ENCODE measurements at places on chromosomes 13 and 19.

GRCh38 chr13:66689037-66689619 lies 541.0 kb downstream of the PCDH9 start:
- no peak for DNase-seq

- no peak for DNase-seq
Observed at GRCh38 chr19:49407079-49407478, 16.2 kb downstream of the PTH2 start.

DNA sequence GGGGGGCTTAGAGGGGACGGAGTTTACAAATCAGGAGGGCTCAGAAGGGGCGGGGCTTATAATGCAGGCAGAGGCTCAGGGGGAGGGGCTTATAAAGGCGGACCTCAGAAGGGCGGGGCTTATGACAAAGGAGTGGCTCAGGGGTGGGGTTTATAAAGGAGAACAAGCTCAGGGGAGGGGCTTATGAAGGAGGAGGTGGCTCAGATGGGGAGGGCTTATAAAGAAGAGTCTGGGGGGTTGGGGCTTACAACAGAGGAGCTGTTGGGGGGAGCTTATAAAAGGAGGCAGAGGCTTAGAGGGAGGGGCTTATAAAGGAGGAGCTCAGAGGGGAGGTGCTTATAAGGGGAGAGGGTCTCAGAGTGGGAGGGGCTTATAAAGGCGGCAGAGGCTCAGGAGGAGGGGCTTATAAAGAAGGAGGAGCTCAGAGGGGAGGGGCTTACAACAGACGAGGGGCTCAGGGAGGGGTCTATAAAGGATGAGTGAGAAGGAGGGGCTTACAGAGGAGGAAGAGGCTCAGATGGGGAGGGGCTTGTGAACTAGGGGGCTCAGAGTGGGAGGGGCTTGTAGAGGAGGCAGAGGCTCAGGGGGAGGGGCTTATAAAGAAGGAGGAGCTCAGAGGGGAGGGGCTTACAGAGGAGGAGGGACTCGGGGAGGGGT lies 1.0 kb downstream of the SMIM24 start:
- peak; percentile 31 for DNase-seq

DNA sequence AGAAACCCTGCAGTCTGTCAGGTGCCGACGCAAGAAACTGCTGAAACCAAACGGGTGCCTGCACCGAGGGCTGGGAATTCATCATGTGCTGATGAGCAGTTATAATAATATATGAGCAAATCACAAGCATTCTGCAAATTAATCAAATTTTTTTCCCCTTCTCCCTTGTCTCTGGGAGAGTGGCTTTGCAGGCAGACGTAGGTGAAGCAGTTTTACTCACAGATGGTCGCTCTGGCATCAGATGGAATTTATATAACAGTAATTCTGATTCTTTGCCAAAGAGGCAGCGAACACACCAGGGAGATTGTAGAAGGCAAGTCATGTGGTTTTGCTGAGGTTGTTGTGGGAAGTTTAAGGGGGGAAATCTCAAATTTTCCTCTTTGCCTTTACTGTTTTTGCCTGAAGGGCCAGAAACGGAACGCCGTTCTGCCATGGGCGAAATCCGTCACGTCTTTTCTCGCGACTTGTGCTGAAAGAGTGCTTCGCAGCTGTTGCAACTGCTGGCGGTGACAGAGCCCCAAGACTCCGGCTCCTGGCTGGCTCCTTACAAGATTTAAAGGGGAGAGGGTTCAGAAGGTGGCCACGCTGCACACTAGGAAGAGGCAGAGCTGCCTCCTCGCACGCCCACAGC lies 320.1 kb downstream of the ZNF536 start:
- no peak for DNase-seq

DNA sequence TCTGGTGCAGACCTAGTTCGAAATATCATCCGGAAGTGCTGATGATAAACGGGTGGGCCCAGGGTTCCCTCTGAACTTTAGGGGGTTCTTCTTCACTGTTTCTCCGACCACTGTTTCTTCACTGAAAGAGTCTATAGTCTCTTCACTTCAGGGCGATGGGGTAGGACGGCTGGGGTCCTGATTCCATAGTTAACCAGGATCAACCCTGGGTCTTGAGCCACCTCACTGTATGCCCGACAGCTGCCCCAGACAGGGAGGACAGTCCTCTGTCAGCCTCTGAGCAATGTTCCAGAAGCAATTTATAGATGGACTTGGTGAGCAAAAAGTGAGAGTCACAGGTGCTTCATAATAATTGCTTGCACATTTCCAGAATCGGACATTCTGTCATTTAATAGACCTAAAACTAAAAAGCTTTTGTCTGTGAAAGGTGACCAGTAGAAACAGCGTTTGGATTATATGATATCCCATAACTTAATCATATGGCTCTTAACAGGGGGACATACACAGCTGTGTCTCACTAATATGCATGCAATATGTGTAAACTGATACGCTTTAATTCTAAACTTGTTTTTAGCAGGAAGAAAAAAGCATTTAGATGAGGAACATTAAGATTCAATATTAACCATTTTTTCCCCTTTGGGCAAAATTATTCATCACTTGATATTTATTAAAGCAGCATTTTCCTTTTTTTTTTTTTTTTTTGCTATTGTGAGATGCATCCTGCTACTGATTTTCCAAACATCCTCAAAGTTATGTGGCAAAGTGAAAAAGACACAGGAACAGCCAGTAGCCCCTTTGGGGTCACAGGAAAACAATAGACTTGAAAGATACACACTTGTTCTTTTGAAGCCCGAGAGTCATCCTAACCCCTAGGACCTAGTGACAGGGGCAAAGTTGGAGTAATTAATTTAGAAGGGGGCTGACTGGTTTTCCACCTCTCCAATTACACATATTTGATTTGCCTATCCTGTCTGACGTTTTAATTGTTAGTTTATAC lies 277.0 kb downstream of the ZNF536 start:
- DNase-seq = no peak

DNA sequence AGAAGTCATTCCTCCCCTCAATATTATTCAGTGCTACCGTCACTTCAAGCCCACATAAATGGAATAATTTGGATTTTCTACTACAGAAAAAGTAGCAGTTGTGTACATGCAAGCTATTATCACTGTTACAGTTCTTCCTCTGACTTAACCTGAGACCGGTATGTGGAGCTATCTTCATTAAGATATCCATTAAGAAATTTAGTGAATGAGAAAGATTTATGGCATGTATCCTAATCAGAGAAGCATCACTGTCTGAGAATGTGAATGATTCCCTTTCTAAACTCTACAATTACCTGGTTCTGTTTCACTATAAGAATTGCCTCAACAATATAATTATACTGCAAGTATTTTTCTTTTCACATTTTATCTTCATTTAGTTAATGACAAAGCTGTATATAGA lies 278.7 kb downstream of the KLF5 start:
- no peak for DNase-seq

GRCh38 chr19:51059715-51060114 lies 5.2 kb downstream of the KLK13 start:
- DNase-seq = no peak

DNA sequence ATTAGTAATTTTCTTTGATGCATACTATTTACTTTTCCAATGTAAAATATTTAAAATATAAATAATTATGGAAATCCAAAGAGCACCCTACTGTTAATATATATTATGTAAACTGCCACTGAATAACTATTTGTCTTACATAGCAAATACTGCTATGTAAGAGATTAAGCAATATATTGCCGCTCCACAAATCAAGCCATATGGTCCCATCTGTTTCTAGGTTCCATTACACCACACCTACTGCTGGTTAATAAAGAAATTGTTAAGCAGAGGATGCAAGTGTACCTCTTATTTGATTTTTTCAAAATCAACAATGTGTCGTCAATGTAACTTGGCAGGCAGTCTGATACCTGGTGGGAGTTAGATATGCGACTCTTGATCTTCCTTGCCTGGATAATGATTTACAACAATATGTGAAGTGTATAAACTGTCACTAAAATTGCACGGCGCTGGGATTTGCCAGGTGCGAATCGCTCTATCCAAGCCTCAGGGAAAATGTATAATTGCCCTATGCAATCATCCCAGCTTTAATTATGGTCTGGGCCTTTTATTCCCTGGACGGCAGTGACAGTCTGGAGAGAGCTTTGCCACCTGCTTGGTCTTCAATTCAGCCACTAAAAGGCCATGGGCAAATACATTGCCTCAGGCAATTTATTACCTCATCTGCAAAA lies 16.0 kb downstream of the SMAD9 start:
- no peak for DNase-seq

- DNase-seq = no peak
Observed at GRCh38 chr13:30088312-30088855, 219.0 kb downstream of the KATNAL1 start.

DNA sequence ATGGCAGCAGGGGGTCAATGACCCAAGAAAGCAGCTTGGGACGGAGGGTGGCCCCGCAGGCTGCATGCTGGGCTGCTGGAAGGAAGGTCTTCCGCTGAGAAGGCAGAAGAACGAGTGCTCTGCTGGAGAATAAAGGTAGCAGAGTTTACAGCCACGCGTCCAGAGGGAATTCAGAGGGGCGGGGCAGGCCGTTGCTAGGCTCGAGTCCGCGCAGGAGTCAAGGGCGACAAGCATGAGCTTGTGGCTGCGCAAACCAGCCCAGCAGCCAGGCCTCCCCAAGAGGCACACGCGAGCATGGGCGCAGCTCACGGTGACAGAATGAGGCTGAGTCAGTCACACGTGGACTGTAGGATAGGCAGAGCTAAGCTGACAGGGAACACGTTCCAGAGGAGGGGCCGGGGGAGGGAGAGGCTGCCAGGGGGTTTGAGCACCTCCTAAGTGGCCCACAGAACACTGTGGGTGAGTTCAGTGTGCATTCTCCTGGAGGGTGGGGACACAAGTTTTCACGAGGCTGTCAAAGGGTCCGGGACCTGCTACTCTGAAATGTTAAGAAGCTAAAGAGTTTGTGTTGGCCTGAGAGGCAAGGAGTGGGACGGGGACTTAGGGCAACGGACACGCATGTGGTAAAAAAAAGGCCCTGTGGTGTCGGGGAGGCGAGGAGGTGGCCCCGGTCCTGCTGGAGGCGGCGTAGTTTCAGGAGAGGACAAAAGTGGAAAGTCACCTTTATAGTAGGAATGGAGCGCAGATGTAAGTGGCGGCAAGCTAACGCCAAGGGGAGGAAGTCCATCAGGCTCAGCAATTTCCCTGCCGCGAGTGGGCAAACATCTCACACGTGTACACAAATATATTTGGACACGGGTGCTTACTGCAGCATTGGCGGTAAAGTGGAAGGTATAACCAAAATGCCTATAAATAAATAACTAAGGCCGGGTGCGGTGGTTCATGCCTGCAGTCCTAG lies 17.7 kb downstream of the RFX2 start:
- no peak for DNase-seq

DNA sequence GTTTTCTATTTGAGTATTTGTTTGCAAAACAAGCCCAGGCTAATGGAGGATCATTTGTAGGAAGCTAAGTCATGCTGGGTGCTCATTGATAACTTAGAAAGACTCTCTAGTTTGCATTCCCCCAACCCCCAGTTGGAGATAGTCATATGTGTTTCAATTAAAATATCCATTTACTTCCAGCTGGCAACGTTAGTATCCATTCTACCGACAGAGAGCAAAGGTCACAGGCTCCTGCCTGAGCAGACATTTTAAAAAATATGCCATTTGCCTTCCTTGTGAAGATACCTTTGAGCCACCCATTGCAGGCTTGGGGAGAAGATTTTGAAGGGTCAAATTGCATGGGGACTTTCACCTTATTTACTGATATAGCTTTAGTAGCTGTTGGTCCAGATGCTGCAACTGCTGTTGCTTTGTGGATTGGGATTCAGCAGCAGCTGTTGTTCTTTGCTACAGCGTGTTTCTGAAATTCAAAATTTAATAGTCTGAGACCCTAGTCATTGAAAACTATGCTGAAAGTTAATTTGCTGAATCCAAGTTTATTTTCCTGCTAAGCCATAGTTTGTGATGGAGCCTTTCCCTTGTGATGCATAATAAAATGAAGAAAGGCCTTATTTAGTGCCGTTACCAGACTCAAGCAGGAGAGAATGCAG lies 335.1 kb downstream of the GPC6 start:
- DNase-seq = no peak

GRCh38 chr19:7119582-7119981 lies 50.1 kb downstream of the ZNF557 start:
- no peak for DNase-seq

DNA sequence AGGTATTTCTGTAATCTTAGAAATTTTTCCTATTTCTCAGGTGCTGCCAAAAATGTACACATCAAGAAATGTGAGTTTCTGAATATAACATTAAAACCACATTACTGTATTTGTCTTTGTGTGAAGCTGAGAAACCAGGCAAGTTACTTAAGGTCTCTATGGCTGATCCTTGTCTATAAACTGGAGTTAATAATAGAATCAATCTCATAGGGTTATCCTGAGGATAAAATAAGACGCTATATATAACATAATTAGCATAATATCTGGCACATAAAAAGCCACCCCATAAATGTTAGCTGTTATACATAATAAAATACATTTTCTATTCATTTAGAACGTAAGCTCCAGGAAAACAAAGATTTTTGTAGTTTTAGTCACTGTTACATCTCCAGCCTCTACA lies 6.1 kb downstream of the RNF6 start:
- DNase-seq = no peak

DNA sequence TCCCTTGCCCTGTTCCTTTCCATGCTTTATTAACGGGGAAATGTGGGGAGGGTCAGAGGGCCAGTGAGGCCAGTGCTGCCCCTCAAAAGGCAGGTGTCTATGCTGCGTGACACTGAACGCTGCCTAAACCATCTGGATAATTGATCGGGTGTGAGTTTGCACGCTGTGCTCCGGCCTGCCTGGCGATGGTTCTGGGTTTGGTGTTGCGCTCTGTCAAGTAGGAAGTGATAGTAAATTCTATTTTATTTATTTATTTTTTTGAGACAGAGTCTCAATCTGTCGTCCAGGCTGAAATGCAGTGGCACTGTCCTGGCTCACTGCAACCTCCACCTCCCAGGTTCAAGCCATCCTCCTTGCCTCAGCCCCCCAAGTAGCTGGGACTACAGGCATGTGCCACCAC lies 86.5 kb downstream of the ATP11A start:
- DNase-seq = no peak

GRCh38 chr19:5336195-5336965 lies 4.2 kb downstream of the PTPRS start:
- DNase-seq = no peak

DNA sequence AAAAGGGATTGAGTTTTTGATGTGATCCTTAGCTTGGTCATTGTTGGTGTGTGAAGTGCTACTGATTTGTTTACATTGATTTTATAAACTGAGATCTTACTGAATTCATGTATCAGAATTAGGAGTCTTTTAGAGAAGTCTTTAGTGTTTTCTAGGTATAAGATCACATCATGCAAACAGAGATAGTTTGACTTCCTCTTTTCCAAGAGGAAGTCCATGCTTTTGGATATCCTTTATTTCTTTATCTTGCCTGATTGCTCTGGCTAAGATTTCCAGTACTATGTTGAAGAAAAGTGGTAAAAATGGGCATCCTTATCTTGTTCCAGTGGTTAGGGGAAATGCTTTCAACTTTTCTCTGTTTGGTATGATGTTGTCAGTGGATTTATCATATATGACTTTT lies 561.2 kb upstream of the SLITRK1 start:
- DNase-seq = no peak

- DNase-seq = no peak
Observed at GRCh38 chr13:37594550-37594949, 4.0 kb downstream of the POSTN start.

- DNase-seq = peak; percentile 52
Observed at GRCh38 chr13:75489502-75490263, 7.7 kb upstream of the TBC1D4 start.

GRCh38 chr19:1241417-1242095 lies at the start of gene ATP5F1D:
TSS of gene ATP5F1D (plus strand) at chr19:1241751. CDS start at chr19:1241851, 100 bp downstream.
- peak; percentile 95 for DNase-seq
